Tibial nerve (tissue), 4 donors: ENCODE measurements at places on chromosomes 16 and 17. TPM values are rescaled to one million over a fixed set of nuclear protein-coding genes. Genes with fewer than 3 reads are reported as not detected.

GRCh38 chr17:57082441-57082840 is 2.6 kb upstream of the AKAP1 start:
- peaks cover 7% of the 10 kb centered on the region for H3K4me1 ChIP-seq
- no peaks in the 10 kb centered on the region for H3K36me3 ChIP-seq
- DNase-seq = no peak
- H3K4me3 ChIP-seq = no peak overlapping the region
- no peak overlapping the region for H3K27ac ChIP-seq

GRCh38 chr16:65283181-65283651 is 161.4 kb upstream of the CDH11 start:
- H3K4me3 ChIP-seq = no peak overlapping the region
- no peaks in the 10 kb centered on the region for H3K36me3 ChIP-seq
- H3K4me1 ChIP-seq = no peaks in the 10 kb centered on the region
- no peak overlapping the region for H3K27ac ChIP-seq
- no peak for DNase-seq

The OR4D1 gene
- total RNA-seq = not detected

The STH gene
- not detected for total RNA-seq
